ENCODE measurements at places on chromosomes 7 and 10.

DNA sequence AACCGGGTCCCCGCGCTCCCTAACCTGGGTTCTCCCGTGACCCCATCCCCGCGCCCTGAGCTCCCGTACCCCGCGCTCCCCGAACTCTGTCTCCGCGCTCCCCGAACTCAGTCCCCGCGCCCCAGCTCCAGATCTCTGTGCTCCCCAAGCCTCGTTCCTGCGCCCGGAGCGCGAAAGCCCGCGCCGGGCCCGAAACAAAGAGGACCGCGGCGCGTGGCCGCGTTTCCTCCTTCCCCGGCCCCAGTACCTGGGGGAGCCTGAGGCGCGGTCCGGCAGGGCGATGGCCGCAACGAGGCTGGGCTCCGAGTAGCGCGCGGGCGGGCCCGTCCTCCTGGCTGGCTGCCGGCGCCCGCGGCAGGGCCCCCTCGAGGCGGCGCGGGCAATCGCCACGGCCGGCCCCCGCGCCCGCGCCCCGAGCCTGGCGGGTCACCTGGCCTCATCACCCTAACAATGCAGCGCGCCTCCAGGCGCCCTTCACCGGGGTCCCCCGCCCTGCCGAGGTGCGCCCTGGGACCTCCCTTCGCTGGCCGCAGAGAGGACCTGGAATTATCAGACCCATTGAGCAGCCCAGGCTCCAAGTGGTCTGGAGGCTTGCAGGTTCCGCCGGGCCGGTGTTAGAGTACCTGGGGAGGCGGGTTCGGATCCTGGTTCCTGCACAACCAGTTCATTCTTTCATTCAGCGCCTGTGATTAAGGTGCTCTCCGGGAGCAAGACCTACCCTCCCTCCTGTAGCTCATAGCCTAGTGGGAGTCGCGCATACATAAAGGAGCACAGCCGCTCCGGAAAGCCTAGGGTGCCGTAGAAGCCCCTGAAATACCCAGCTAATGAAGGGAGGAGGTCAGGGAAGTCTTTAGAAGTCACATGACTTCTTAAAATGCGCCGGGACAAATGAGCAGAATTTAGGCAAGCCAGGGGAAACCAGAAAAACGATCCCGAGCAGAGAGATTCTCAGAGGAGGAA lies at the start of gene TNS3:
TSS of gene TNS3 (minus strand) at position 308 of the 960 bp plus-strand sequence. CDS start 142,475 bp downstream, outside the sequence.
- no peak for DNase-seq

- no peak for DNase-seq
These were observed 38.0 kb upstream of the MKX start for GRCh38 chr10:27783660-27784059.

DNA sequence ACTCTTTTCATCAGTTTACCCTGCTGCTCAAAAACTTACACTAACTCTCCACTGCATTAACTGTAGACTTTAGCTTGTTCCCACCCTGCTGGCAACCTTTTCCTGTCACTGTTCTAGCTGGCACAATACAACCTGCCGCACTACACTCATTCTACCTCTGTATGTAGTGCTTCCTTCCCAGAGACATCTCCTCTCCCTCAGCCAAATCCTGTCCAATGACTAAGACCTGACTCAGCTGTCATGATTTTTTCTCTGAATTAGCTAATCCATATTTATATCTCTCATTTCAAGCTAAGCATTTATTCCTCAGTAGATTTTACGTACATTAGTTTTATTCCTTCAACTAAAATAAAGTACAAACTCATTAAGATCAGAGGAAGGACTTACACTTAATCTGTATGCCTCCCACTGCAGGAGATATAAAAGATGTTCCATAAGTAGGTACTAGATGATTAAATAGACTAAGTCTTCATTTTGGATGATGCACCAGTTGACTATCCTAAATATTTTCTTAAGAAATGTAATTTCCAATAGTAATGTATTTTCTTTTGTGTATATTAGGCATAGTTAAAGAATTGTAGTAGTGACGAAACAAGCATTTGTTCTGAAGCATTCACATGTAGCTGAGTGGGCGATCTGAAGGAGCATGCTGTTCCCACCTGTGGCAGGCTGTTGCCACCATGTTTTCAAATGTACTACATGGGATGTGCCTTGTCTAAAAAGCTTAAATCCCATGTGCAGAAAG lies 189.1 kb downstream of the SKAP2 start:
- no peak for DNase-seq

GRCh38 chr10:89090756-89091445 lies 100.3 kb downstream of the FAS start:
- DNase-seq = no peak

- no peak for DNase-seq
These were observed 139.8 kb downstream of the CELF2 start for GRCh38 chr10:11157292-11158076.

- no peak for DNase-seq
These were observed 38.1 kb upstream of the AGBL3 start for GRCh38 chr7:134948246-134948645.

- no peak for DNase-seq
These were observed 138.1 kb upstream of the CDCA7L start for GRCh38 chr7:22083704-22084240.

GRCh38 chr10:91589015-91589657 lies 43.7 kb downstream of the PPP1R3C start:
- DNase-seq = no peak

DNA sequence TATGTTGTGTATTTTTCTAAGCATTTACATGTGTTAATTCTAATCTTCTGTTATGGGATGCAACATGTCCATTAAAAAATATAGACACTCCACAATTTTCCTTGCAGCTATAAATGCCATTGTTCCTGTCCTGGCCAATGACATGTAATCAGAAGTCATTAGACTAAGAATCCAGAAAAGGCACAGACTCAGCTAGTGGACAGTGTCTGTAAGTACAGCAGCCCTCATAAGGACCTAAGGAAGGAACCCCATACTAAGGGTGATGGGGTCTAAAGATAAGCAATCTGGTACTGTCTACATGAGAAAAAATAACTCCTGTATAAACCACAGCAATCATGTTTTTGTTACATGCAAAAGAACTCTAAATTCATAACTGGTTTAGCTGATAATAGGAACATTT lies 115.9 kb downstream of the GPR85 start:
- no peak for DNase-seq

DNA sequence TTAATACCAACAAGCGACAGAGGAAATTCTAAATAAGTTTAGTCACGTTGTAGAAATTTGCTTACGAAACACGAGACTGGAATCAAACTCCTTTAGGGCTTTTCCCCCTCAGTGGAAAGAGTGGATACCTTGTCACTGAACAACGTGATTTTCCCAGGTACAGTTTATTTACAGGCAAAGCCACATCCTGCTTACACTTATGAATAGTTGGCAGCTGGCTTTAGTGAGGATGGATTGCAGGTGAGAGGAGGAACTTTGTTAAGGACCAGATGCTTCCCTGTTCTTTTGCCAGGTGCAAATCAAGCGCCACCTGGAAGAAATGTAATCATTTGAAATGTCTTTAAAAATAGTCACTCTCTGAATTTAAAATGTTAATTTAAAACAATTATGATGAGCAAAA lies 282.4 kb downstream of the ADARB2 start:
- DNase-seq = no peak

DNA sequence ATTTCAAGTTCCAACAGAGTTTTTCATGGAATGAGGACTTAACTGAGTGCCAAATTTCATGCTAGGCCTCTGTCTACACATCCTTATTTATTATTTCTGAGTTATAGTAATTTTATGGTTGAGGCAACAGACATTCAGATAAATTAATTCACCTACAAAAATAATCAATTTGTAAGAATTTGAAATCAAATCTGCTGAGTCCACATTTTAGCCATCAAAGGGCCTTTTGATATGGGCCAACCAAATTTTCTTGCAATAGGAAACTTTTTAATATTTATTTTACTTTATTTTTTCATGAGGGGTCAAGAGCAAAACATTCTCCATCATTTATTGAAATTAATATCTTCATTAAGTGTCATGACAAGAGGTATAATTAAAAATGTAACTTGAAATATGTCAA lies 875.5 kb downstream of the NRG3 start:
- no peak for DNase-seq

DNA sequence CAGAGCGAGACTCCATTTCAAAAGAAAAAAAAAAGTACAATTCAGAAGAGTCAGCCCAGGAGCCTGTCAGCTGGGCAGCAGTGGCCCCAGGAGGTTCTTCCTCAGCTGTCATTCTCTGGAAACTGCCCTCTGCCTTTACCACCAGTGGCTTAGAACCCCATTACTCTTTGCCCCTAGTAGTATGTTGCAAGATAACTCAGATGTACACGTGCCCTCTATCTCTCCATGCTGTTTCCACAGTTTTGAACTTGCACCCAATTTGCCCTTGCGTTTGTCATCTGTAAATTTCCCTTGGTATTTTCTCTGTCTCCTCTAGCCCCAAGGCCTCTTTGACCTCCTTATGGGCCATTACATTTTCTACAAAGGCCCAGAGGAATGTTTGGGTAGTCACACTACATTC lies 56.7 kb upstream of the PRKAR2B start:
- no peak for DNase-seq

DNA sequence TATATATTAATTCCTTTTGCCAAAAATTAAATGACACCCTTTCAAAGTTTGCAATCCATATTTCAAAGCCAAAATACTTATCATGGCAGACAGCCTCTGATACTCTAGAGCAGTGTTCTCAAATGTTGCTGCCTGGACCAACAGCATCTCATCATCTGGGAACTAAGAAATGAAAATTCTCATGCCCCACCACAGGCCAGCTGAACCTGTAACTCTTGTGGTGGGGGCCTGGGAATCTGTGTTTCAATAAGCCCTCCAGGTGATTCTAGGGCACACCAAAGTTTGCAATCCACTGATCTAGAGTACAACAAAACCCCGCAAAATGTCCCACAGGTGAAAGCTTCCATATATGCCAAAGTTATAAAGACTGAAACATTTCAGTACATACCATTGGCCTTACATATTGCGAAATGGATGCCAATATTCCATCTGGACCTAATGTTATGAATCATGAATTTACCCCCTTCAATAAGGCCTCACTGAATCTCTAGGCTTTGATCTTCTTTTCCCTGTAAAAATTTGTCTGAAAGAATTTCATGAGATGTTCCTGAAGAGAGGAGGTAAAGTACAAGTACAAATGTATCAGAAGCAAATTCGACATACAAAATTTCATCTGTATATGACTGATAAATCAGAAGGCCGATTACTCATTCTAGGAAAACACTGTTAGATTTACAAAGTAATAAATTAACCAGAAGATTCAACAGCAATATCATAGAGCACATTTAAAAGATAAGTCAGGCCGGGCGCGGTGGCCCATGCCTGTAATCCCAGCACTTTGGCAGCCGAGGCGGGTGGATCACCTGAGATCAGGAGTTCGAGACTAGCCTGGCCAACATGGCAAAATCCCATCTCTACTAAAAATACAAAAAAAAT lies 25.3 kb upstream of the EPC1 start:
- no peak for DNase-seq

- DNase-seq = no peak
These were observed 6.8 kb upstream of the SPOCK2 start for GRCh38 chr10:72095195-72095594.

DNA sequence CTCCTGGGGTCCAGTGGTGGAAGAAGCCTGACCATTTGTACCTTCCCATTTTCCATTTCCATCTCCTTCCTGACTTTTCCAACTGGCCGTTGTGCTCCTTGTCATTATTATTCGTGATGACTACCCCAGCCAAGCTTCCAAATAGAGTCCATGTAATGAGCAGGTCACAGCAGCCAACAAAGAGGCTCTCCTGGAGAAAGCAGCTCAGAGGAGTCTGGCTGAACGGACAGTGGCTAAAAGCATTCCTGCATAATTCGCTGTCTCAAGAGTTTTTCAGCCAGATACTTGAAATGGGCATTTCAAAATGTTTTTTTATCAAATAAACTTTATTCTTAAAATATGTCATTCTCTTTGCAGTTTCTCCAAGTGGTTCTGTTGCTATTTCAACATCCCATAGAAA lies 458.6 kb downstream of the INHBA start:
- DNase-seq = no peak

DNA sequence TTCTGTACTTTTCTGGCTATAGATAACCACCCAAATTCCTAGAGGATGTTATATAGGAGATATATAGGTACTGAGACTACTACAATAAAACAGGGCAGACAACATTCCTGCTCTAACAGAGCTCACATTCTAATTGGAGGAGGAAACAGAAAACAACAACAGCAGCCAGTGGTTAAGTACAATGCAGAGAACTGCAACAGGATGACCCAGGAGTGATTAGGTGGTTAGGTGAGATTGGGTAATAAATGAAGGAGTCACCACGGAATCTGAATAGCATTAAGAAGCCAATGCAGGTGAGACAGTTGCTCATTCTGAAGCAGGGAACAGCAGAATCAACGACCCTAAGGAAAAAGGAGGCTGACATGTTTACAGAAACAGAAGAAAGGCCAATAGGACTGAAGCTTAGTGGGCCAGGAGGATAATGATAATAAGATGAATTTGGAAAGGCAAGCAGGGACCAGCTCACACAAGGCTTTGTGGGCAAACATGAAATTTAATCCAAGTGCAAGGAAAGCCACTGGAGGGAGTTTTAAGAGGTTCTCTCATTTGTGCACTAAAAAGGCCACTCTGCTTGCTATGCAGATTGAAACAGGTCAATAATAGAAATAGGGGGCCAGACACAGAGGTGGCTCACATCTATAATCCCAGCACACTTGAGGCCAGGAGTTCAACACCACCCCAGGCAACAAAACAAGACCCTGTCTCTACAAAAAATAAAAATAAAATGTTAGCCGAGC lies 16.9 kb upstream of the REEP3 start:
- DNase-seq = no peak

GRCh38 chr7:27730112-27730511 lies 9.8 kb upstream of the TAX1BP1 start:
- no peak for DNase-seq

GRCh38 chr7:104444017-104444416 lies 115.6 kb downstream of the LHFPL3 start:
- no peak for DNase-seq

DNA sequence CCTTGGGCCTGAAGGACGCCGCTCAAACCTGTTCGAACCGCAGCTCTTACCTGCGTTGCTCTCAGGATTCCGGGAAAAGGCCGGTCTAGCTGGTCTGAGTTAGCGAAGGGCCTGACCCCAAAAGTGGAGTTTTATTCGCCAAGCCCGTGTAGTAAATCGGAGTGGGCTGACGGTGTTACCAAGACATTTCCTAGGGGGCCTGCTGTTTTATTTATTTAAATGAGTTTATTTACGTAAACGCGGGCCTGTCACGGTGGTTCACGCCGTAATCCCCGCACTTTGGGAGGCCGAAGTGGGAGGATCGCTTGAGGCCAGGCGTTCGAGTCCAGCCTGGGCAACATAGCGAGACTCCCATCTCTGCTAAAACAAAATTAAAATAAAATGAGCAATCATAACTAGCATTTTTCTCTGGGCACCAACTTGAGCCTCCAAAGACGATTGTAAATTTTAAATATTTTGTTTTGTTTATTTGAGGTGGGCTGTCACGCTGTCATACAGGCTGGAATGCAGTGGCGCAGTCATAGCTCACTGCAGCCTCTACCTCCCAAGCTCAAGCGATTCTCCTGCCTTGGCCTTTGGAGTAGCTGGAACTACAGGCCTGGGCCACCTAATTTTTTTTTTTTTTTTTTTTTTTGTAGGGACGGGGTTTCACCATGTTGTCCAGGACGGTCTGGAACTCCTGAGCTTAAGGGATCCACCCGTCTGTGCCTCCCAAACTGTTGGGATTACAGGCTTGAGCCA lies 903 bp downstream of the ZNF655 start:
- DNase-seq = no peak
